D721Med (cell line): ENCODE measurements at places on chromosomes 4 and X.

- DNase-seq: no peak
These were observed 369.6 kb downstream of the PCDH7 start for GRCh38 chr4:31089815-31090214.

DNA sequence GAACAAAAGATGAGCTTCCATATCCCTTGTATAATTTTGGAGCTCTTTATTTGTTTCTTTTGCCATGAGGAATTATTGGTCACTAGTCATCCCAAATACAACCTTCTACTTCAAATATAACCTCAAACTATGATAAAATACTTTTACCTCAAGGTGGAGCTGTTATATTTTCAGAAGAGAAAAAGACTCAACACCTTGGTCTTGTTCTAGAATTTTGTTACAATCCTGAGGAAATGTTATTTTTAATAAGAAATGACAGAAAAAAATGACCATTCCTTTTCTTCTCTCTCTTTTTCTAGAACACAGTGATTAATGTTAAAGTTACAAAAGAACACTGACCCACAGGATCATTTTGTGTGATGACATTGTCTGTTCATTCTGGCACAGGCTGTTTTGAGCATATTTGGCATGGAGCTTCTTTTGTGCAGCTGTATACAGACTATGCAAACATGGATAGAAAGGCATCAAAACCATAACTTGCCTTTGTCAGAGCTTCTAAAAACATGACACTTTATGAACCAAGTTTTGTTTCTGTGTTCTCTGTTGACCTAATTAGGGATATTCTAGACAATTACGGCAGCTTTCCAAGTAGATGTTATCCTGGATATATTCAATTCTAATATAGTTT lies 159.6 kb upstream of the CTSO start:
- no peak for DNase-seq

- no peak for DNase-seq
These were observed 273.9 kb downstream of the AFF2 start for GRCh38 chrX:148774276-148774675.

GRCh38 chrX:154661170-154661569 lies 7.8 kb upstream of the CTAG2 start:
- DNase-seq: no peak

DNA sequence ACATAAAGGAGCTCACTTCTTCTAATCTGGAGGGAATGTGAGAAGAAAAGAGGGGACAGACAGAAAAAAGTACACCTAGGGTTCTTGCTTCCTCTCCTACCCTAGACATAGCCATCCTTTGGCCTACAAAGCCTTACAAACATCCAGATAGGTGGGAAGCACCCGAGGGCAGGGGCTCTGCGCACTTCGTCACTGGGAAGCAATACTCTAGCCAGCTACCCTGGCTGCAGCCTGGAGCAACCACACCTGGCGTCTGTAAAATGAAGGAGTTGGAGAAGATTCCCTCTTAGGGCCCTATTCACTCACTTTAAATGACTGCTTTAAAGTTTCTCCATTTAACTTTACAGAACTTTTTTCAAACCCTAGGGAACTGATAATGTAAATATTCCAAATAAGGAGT lies 65.7 kb upstream of the NOCT start:
- no peak for DNase-seq

- DNase-seq: no peak
These were observed 41.5 kb upstream of the CYP4V2 start for GRCh38 chr4:186149872-186150271.

- DNase-seq: no peak
These were observed 280.6 kb downstream of the PPP3CA start for GRCh38 chr4:101066626-101067170.

GRCh38 chr4:84870398-84871163 lies 95.9 kb downstream of the WDFY3 start:
- DNase-seq: no peak

- no peak for DNase-seq
These were observed 44.0 kb downstream of the ZGRF1 start for GRCh38 chr4:112592717-112593116.

- no peak for DNase-seq
These were observed 84.0 kb upstream of the QRFPR start for GRCh38 chr4:121464854-121465253.

GRCh38 chr4:10015140-10015753 lies 6.0 kb downstream of the SLC2A9 start:
- no peak for DNase-seq

DNA sequence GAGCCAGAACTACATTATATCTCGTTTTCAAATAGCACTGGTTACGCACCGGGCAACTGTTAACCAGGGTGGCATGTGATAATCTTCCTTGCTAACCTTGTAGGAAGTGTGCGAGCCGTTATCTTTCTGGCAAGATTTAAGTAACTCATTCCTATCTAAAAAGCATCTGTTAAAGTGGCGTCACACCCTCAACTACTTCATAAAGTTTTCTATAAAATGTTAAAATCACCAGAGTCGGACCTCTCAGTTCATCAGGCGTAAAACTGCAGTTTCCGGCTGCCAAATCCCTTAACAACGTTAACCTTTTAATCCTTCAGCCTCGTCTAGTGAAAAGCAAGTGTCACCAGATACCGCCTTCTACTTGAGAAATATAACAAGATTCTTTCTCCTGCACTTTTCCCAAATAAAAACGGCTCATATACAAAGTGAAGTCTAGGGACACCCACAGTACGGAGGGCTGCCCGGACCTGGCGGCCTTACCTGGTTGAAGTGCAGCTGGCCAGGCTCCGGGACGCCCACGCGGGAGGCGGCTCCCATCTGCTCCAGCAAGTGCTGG lies 1.2 kb downstream of the SLC39A8 start:
- no peak for DNase-seq

GRCh38 chr4:955931-956381 lies 17.4 kb downstream of the DGKQ start:
- no peak for DNase-seq

DNA sequence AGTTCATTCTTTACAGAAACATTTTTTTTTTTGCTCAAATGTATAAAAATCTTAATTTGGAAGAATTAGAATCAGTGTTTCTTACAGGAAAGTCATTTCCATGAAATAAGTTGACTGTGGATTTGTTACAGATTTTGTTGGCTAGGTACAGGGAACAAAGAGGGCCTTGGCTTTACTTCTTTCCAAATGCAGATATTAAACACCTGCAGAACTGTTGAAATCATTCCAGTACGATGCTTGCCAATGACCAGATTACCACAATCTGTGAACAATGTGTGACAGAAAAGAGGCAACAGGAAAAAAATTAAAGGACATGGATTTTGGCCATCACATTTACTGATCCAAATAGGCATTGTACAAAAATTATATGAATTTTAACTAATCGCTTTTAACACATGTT lies 70.8 kb downstream of the ANXA10 start:
- no peak for DNase-seq

GRCh38 chr4:89658701-89659024 lies 178.3 kb downstream of the SNCA start:
- DNase-seq: no peak

- no peak for DNase-seq
These were observed 739.6 kb upstream of the SLIT2 start for GRCh38 chr4:19512086-19512485.

- DNase-seq: no peak
These were observed 413 bp downstream of the PDK3 start for GRCh38 chrX:24465532-24465865.

DNA sequence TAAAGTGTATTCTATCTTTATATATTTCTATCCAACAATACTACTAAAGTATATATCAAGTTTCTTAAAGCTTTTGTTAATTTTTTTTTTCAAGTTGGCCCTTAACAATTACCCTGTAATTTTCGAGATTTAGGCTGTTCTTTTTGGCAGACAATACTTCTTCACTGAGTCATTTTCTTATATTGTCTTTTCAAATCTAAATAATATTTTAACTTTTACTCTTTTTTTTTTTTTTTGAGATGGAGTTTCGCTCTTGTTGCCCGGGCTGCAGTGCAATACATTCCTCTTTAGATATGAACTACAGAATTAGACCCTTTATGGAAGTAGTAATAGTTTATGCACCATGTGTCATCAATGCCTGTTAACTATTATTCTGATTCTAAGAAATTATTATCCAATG lies 120.7 kb downstream of the GLRA3 start:
- no peak for DNase-seq

- no peak for DNase-seq
These were observed 73.6 kb upstream of the TBC1D9 start for GRCh38 chr4:140829825-140830224.

DNA sequence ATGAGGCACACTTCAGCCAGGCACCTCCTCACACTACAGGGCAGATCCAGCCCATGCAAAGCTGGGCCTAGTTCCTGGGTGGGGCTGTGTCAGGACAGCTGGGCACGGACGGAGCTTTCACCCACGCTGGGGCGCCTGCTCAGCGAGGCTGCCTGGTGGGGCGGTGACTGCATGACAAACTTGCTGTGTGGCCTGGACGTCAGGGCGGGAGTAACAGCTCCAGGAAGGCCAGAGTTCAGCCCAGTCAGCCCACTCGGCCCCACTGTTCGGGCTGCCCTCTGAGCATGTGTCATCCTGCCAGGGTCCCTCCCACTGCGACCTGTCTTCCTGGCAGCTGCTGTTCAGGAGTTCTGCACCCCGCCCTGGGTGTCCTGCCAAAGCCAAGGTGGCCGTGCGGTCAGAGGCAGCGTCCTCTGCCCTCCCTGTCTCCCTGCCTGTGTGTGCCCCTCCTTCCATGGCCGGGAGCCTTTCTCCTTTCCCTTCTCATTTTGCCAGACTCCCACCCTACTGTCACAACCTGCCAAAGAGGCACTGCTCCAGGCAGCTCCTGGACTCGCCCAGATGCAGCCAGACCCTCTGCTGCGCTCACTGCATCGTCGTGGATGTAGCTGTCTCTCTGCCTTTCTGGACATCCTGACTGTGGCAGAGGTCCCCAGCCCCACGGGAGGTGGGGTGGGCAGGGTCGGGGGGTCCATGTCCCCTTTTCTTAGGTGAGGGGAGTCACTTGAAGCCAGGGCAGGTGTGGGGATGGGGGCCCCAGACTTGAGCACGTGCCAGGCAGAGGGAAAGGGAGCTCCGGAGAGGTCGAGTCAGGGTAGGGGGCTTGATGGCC lies 33.0 kb upstream of the KIAA0232 start:
- no peak for DNase-seq

DNA sequence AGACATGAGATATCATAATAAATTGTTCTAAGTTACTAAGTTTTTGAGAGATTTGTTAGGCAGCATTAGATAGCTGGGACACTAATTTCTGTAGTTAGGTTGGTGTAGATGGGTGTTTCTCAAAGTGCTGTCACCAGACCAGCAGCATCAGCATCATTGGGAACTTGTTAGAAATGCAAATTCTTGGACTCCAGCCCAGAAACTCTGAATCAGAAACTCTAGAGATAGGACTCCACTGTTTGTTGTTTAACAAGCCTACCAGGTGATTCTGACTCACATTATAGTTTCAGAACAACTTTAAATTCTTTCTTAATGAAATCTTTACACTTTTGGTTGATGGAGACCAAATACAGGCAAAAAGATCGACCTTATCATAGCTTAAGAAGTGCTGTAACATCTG lies 173.7 kb downstream of the PABPC4L start:
- DNase-seq: no peak

DNA sequence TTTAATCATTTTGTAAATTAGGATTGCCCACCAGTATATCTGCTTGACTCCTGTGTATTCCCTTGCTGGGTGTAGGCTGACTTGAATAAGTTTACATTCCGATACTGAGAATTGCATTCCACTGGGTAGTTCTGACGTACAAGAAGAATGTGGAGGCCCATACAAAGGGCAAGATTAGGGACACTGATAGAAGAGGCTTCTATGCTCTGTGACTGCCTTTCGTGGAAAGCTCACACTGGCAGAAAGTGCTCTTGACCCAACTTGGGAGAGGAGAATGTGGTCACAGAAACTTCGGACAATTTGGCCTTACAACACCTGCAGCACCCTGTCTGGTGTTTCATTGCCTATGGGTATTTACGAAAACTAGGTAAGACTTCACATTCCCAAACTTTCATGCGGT lies 126.3 kb downstream of the RAPGEF2 start:
- no peak for DNase-seq

DNA sequence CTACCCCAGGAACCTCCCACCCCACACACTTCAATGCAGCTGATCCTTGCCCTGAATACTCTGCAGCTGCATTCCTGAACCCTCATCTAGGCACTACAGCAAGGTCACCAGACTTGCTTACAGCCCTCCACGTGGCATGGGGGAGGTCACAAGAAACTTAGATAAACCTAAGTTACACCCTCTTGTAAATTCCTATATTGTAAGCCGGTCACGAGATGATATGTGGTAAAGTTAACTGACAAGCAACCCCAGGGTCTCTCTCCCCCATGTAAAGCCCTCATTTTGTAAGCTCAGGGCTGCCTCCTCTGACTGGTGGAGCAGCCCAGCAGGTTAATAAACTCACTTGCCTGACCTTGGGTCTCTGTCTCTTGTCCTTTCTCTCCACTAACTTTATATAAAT lies 570.7 kb downstream of the PCDH7 start:
- DNase-seq: no peak

GRCh38 chr4:149980121-149980682 lies 98.0 kb upstream of the DCLK2 start:
- DNase-seq: no peak

DNA sequence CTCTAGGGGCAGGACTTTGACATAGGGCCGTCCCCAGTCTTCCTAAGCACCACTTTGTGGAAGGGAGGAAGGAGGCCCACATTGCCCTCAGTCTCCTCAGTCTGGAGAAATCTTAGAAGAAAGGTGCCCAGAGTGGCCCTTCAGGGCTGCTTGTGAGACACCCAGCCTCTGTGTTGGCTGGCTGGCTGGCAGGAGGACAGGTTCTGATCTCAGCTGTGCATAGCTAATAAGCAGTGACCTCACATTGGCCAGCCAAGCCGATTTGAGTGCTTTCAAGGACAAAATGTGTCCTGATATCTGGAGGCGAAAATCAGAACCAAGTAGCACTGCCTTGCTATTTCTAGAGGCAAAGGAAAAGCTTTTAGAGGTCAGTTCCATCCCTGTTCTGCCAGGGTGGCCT lies 211.5 kb downstream of the BCOR start:
- DNase-seq: no peak

DNA sequence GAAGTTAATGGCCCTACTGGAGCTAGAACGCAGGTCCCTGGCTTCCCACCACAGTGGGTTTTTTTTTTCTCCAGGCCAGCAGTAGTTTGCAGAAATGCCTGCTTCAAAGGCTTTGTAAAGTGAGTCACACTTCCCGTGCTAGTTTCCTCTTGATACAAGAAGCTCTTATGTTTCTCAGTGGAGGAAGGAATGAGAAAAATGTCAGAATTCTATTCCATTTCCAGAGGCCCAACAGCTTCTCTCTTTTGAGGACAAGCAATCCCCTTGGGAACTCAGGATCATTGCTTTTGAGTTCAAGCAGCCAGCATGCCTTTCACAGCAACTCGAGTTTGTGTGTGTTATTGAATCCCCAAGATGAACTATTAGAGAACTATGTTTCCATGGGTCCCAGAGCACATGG lies 134.3 kb downstream of the GUCY2F start:
- no peak for DNase-seq

DNA sequence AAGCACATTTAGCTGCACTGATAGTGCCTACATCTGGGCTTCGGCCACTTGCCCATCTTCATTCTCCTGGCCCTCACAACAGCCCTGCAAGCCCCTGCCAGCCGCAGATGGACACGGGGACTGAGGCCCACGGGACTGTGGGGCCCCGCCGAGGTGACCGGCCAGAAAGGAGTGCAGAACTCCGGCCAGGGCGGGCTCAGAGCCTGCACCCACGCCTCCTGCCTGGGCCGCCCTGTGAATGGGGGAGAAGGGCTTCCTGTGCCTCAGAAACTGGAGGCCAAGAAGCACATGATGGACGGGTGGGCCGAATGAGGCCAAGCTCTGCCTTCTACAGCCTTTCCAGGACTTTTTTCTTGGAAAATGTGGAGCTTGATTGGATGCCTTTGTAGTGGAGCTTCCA lies 35.7 kb upstream of the HGFAC start:
- no peak for DNase-seq

- no peak for DNase-seq
These were observed 124.4 kb downstream of the ZNF827 start for GRCh38 chr4:145814246-145814645.
